ENCODE measurements at places on chromosomes 5 and 9.

DNA sequence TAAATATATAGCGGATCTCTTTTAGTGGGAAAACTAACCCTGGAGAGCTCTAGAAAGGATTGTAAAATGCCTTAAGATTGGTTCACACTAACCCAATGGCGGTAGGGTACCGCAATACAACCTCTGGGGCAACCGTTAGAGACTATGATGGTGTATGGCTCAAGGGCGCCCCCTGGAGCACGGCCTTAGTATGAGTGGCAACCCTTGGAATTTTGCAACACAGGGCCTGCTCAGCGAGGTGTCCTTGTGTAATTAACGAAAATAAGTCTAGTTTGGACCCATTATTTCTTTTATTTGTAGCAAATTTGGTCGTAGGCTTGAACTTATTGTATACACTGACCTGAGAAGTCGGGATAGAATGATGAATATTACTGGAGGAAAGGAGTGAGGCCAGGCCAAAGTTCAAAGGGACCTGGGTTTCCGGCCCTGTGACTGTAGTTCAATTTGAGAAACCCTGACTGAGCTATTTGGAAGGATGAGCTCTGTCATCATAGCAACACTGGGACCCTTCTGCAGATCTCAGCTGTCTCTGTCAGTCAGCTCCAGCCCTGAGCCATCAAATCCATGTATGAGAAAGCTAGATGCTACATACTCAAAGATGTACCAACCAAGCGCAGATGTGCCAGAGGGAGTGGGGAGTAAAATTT is 54.8 kb downstream of the CAMK4 start:
- DNase-seq = peak; percentile 67

DNA sequence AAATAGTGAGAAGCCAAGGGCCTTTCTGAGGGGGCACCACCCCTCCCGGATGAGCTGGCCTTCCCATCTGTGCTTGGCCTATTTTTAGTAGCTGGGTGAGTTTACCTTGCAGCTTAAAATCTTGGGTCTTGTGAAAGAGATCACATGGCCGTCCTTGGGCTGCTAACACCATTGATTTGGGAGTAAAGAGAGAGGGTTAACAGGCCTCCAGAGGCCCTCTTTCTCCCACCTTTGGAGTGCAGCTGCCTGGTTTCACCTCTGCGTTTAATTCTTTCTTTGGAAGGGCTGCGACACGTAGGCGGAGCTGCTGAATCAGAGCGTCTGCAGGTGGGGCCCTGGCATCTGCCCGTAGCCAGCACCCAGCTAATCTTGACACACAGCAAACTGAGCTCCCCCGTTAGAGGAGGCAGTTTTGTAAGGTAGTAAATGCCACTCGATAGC is 12.8 kb downstream of the OLFM1 start:
- no peak for DNase-seq

GRCh38 chr5:90968319-90968718 is 409.7 kb downstream of the ADGRV1 start:
- DNase-seq = no peak

DNA sequence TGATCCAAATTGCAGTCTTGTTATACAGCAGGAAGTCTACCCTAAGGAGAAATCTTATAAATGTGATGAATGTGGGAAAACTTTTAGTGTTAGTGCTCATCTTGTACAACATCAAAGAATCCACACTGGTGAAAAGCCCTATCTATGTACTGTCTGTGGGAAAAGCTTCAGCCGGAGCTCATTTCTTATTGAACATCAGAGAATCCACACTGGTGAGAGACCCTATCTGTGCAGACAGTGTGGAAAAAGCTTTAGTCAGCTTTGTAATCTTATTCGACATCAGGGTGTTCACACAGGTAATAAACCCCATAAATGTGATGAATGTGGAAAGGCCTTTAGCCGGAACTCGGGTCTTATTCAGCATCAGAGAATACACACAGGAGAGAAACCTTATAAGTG is 10.4 kb downstream of the ZNF189 start:
- DNase-seq = no peak

- DNase-seq = no peak
These were observed 15.8 kb downstream of the ARRDC3 start for GRCh38 chr5:91367344-91367743.

GRCh38 chr9:1354086-1354485 is 303.9 kb downstream of the DMRT2 start:
- DNase-seq = no peak

- no peak for DNase-seq
These were observed 5.5 kb downstream of the UBE2D2 start for GRCh38 chr5:139566611-139567010.

- no peak for DNase-seq
These were observed 109.6 kb upstream of the MOCS2 start for GRCh38 chr5:53219174-53219573.

DNA sequence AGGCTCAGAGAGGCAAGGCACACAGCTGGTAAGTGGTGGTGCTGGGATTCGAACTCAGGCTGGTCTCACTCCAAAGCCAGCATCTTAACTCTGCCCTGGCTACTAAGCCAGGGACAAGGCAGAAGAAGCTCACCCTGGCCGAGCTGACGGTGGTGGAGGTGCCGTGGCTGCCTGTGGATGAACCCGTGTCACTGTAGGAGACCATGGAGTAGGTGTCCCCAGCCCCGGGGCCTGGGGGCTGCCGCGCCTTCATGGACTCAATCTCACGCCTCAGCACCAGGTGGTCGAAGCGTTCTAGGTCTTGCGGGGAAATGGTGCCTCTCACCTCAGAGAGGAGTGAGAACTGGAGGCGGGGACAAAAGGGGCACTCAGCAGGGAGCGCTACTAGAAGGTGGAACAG is 35.4 kb upstream of the AKNA start:
- no peak for DNase-seq

DNA sequence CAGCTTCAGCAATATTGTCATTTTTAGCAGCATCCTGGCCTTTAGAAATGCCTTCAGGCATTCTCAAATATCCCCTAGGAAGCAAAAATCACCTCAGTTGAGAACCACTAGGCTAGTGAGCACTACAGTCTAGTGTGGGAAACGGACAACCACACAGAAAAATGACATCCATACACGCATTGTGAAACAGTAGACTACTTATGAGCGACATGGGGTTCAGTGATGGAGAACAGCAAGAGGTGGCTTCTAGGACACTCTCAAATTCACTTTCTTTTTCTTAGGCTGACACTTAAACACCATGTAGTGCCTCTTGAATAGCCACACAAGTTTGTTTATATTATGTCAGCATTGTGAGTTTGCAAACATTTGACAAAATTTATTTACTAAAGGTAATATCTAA is 203.0 kb downstream of the KDM4C start:
- DNase-seq = no peak

GRCh38 chr9:77582525-77582924 is 65.6 kb downstream of the GNA14 start:
- no peak for DNase-seq

- peak; percentile 17 for DNase-seq
These were observed 48.0 kb downstream of the IPO11 start for GRCh38 chr5:62460578-62460983.

- DNase-seq = no peak
These were observed 39.4 kb upstream of the TRAF1 start for GRCh38 chr9:120966013-120966369.

DNA sequence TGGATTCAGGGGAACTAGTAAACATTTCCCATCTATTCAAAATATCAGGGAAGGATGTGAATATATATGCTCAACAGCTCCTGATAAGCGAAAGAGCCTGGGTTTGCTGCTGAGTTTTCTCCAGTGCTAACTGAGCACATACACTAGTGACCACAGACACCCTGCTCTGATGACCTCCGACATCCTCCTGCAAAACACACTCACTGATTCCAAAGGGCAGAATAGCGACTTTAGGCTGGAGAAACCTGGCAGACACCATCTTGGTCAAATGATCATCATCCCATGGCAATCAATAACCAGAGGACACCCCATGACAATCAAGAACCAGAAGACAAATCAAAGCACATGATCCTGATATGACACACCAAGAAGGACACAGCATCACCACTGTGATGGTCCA is 9.2 kb upstream of the GADD45G start:
- DNase-seq = no peak

- no peak for DNase-seq
These were observed 27.1 kb downstream of the UBE2QL1 start for GRCh38 chr5:6475626-6476312.

DNA sequence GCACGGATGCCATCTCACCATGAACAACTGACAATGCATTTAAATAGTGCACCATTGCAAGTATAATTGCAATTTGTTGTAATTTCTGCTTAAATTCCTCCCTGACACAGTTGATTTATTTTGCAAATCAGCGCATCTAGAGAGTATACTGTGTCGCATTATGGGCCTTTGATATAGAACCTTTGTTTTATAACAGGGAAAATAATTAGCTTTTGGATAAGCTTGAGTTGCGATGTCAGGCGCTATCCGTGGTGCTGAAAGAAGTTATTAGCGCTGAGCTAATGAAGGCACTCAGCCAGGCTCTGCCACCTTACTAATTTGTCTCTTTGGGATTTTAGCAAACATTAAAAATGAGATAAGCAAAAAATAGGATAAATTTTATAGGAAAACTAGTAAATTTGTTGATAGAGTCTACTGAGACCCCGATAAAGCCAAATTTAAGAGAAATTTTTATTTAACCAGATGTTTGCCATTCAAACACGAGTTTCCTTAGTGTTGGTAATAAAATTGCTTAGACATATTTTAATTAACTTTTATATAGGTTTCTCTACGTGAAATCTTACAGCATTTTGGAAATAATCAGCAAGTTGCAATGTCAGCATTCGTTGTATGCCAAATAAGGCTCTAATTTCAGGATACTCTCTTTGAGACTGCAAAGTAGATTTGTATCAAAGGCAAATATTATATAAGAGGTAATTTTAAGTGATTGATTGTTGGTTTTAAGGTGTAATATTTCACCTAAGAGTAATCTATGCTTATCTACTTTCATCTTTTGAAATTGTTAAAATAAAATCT is 355.5 kb downstream of the TLR4 start:
- DNase-seq = peak; percentile 71

GRCh38 chr9:38091310-38092199 is 22.5 kb upstream of the SHB start:
- DNase-seq = no peak

DNA sequence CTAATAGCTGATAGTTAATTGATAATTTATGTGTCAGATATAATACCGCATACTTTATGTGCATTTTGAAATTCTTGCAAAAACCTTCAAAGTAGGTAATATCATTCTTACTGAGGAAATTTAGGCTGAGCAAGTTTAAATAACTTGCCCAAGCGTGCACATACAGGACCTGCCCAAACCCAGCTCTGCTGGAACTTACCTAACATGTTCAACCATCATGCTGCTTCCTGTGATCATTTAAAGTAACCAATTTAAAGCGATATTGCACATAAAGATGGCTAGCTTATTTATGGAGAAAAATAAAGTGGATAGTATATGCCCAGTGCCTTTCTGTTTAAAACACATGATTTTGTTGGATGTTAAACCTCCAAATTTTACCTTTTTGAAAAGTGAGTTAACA is 4.3 kb downstream of the FAM174A start:
- no peak for DNase-seq

DNA sequence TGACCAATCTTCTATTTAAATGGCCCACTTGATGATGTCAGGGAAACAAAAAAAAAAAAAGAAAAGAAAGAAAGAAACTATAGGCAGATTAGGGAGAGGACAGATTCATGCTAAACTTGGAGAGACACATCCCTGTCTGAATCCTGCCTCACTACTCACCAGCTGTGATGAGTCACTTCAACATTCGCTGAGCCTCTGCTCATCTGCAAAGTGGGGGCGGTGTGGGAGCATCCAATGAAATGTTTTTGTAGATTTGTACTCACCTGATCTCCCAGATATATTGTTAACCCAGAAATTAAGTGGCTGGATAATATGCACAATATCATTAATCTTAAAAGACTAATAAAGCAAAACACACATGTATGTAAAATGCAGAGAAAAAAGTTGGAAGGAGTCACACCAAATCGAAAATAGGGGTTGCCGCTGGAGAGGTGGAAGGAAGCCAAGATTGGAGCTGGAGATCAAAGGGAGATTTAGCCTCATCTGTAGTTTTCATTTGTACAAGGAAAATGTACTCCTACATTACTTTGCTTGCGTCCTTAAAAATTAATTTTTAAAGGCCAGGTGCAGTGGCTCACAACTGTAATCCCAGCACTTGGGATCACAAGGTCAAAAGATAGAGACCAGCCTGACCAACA is 17.0 kb upstream of the ERGIC1 start:
- DNase-seq = no peak

- no peak for DNase-seq
These were observed 85.3 kb downstream of the GNAQ start for GRCh38 chr9:77946296-77946695.

DNA sequence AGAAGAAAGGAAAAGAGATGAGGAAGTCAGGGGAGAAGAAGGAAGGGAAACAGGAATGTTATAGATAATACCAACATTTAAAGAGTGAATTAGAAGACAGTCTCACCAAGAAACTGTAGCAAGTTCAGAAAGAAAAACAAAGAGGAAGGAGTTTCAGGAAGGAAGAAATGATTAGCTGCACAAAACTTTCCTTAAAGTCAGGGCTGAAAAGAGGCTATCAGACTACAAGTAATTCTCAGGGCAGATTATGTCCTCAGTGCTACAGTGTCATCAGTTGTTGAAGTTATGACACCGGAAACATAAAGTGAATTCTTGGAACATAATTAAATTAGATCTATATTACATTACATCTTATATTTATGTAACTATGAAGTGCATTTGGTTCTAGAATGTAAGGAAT is 226.9 kb downstream of the ARRDC3 start:
- DNase-seq = no peak

GRCh38 chr5:157273131-157273556 is 7.2 kb downstream of the CYFIP2 start:
- no peak for DNase-seq

GRCh38 chr5:5063533-5063953 is 76.6 kb upstream of the ADAMTS16 start:
- no peak for DNase-seq

GRCh38 chr9:72262063-72262462 is 102.9 kb downstream of the ZFAND5 start:
- DNase-seq = no peak

DNA sequence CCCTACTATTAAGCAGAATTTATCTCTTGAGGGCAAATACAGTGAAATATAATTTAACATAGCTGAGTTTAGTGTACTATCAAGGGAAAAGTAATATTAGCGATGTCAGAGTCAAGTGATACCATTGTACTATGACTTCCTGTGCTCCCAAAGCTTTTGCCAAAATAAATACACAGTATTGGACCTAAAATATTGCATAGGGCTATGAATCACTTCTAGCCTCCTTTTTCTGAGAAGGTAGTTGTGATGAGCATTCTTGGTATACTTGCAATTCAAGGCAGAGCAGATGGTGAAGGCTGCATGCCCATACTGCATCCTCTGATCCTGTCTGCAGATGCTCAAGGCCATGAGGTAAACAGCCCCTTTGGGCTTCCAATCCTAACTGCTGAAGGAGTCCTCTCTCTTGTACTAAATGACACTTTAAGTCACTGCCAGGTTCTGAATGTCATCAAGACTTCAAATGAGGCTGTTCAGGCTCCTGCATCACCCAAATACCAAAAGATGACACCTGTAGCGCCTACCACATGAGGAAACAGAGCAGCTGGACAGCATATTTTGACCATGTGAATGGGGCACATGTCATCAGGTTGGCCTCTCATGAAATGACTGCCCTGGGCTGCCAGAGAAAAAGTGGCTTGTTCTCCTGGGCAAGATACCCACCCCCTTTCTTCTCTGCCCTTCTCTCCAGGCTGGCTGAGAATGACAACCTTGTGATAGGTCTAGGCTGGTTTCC is 29.7 kb upstream of the PPP2CA start:
- no peak for DNase-seq

Measured in T47D (cell line).